ENCODE measurements at places on chromosomes 7 and 10.
A peak's percentile ranks its signal among the peaks of the same experiment; 100 is the strongest.

- no peak for DNase-seq
Observed at GRCh38 chr7:100102950-100103840, 1.8 kb downstream of the AP4M1 start.

- peak; percentile 71 for DNase-seq
Observed at GRCh38 chr10:86667421-86668181, 710 bp upstream of the LDB3 start.

- no peak for DNase-seq
Observed at GRCh38 chr10:6649903-6650302, 69.8 kb upstream of the PRKCQ start.

DNA sequence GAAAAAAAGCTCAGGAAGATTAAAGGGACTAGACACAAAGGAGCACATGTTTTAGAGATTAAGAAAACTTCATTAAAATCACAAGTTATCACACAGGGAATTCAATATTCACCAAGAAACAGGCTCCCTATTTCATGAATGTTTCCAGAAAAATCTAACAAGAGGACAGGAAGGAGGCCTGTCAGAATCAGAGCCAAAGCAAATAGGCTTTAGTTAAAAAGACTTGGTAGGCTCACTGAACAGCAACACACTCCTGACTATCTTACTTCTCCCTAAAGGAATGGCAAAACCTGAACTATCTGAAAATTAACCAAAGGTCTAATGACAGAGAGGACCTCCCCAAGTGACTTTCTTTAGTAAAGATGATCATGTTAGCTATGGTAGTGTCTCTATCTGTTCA lies 188.3 kb upstream of the MEOX2 start:
- DNase-seq: no peak

- no peak for DNase-seq
Observed at GRCh38 chr10:20858292-20859124, 38.6 kb downstream of the NEBL start.

DNA sequence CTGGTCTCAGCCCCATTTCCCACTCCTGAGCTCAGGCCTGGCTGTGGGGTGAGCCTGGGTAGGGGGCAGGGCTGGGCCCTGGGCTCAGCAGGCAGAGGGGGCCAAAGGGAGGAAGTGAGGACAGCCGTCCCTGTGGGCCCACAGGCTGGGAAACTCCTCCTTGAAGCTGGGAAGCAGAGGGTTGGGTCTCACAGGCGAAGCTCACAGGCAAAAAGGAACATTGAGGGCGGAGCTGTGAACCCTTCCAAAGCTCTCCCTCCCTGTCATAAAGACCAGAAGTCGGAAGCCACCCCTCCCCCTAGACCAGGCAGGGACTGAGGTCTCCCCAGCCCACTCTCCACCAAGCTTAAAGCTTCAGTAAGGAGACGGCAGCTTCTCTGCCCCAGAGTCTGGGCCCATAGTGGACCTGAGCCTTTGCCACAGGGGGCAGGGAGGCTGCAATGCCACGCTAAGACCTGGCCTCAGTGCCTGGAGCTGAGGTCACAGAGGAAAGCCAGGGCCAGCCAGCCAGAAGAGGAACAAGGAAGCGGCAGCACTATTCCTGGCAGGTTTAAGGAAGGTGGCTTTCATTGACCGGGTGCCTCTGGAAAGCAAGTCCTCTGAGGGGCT lies 1.0 kb upstream of the KCP start:
- no peak for DNase-seq

DNA sequence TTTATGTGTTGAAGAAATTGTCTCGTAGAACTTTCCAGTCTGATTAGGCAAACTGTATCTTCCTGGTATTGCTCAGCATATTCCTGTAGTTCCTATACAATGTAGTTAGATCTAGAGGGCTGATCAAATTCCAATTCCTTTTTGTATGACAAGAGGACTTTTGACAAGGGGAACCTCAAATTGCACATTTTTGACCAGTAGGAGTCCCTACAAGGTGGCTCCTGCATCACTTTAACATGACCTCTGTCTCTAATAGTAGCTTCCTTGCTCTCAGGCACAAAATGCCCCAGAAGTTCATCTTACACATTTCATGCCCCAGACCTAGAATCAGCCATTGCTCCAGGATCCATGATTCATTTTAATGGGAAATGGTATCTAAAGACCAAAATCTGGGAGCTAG lies 18.7 kb downstream of the HERPUD2 start:
- DNase-seq: no peak

DNA sequence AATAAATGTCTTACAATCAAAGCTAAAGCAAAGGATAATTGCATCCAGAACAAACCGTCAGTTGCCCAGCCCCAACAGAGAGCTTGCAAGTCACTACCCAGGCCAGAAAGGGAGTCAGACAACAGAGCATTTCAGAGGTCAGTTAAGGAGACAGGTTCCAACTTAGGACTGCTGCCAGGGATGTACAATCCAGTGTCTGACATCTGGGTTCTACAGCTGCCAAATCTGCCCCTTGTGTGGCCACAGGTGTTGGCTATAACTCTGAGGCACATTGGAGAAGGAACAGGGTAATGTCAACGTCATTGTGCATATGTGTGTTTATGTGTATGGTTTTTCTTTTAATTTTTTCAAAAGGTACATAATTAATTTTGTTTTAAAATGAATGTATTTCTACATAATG lies 85.2 kb upstream of the GLCCI1 start:
- DNase-seq: no peak

GRCh38 chr10:52215745-52216361 lies 98.2 kb upstream of the DKK1 start:
- no peak for DNase-seq

- no peak for DNase-seq
Observed at GRCh38 chr7:29797112-29797944, 9.0 kb upstream of the WIPF3 start.

All from heart left ventricle (tissue), 16 donors.